ENCODE measurements at places on chromosomes 3 and 15.

DNA sequence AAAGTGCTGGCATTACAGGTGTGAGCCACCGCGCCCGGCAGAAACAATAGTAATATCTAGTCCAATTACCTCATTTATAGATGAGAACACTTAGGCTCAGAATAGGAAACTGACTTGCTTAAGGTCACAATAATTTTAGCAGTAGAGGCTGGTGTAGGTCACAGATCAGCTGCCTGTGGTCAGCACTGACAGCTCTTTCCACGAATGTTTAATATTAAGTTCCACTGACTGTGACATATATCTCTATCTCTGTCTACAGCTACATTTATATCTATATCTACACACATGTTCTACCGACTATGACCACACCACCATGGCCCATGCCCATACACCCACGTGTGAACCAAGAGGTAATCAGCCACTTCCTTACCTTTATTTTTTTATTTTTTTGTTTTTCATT, 40.2 kb upstream of the DLG1 start:
- DNase-seq = no peak

- DNase-seq = no peak
These were observed 205.6 kb downstream of the TP63 start for GRCh38 chr3:189836795-189837194.

GRCh38 chr15:76190751-76191538, 120.3 kb downstream of the ETFA start:
- peak; percentile 73 for DNase-seq

DNA sequence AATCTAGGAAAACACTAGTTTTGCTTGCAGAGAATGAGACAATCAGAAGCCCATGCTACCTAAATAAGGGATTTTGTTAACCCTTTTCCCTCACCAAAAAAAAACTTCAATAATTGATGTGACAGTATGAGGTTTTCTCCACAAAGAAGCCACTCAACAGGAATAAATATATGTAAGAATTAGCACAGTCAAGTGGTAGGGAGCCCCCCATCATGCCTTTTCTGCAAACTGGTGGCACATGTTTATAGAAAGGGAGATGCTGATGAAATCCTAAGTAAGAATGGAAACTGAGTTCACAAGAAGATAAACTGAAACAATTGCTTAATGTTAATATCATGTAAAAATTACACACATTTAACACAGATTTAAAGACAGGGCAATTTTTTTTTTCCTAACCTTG, 51.0 kb downstream of the PHC3 start:
- no peak for DNase-seq

DNA sequence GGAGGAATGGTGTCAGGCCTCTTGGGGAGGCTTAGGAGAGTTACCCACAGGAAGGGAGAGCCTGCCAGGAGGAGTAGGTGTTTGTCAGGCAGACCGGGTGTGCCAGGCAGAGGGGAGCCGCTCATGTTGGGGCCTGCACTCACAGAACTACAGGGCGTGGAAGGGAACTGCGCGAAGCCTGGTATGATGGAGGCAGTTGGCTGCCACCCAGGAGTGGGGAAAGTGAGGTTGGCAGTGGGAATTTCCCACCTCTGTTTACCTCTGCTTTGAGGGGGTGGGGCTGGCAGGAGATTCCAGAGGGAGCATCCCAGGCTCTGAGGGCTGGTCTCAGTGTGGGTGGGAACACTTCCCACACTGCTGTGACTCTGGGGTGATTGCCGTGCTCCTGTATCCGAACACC, 99.9 kb downstream of the SLCO3A1 start:
- DNase-seq = no peak

- peak; percentile 69 for DNase-seq
These were observed 46.0 kb downstream of the ALDH1L1 start for GRCh38 chr3:126134219-126134975.

DNA sequence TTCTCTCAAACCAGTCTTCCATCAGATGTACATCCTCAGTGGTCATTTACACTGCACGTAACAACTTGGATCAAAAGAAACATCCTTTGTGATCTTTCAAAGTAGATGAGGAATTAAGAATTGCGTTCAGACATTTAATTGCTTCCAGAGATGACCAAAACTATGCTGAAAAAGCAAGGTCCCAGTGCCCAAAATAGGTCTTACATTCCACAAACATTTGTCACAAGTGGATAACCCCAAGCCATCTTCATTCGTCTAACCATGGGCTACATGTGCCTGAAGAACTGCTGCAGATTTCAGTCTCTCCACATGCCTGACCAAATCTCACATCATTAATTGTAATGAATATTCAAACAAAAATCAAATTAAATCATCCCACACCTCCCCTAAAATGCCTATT, 273.6 kb downstream of the SHOX2 start:
- no peak for DNase-seq

DNA sequence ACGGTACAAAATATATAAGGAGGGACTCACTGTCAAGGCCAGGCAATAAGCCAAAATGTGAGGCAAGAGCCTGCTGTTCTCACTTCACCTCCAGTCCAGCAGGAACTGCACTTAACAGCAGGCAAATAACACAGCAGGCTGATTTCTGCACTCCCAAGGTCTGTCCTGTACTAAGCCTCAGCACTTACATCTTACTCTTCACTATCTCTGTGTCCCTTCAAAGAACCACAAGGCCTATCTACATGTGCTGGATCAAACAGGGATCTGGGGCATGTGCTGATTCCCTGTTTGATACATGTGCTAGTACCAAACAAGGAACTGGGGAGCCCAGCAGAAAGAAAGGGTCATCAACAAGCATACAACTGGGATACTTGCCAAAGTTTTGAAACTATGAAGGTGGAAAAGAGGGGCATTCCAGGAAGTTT, 22.2 kb downstream of the UACA start:
- peak; percentile 26 for DNase-seq

GRCh38 chr3:161818106-161818505, 321.5 kb downstream of the OTOL1 start:
- no peak for DNase-seq

DNA sequence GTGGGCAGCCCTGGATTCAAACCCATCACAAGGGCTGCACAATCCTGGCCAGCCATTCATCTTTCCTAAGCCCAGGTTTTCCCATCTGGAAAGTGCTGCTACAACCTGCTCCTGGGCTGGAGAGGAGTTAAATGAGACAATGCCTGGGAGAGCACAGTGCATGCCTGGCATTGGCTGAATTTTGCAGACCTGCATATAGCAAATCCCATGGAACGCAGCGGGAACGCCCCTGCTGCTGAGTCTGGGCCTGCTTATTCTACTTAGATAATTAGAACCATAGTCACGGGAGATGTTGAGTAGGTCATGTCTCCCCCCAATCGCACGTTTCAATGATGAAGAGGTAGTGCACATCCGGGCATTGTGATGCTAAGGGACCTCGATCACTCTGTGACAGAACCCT, 46.6 kb downstream of the ABTB1 start:
- DNase-seq = no peak

DNA sequence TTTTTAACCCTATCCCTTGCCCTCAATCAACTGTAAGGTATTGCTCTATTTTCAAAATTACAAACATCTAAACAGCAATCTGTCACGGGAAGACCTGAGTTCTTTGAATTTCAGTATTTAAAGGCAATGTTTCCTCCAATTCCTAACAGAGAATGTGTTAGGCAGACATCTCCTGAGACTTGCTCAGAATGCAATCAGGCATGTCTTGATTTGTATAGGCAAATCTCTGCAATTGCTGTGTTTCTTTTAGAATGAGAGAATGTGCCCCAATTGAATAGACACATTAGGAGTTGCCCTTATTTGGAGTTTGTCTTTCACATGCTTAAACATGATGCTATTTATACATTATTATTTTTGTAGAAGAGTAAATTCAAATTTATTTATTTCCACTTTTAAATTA, 205.6 kb downstream of the CADM2 start:
- DNase-seq = no peak

- no peak for DNase-seq
These were observed 36.6 kb downstream of the AMOTL2 start for GRCh38 chr3:134337511-134338200.

DNA sequence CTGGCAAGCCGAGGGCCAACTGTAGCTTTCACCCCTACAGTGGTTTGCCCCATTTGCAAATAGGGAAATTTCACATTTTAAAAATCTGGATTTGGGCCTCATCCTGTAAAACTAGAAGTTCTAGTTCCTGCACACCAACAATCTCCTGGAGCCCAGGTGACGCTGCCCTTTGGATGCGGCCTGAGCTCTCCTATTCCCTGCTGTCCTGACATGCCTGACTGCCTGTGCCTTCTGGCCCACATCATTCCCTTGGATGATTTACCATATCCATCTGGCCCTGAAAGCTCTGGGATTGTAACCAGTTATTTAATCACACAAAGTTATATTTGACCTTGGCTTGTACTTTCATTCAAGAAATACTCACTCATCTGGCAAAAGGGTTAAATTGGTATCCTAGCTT, 272.3 kb downstream of the ARRDC4 start:
- DNase-seq = no peak

GRCh38 chr3:31546725-31547124, 14.0 kb downstream of the STT3B start:
- DNase-seq = no peak

GRCh38 chr3:73739791-73740453, 115.2 kb upstream of the PDZRN3 start:
- DNase-seq = no peak

GRCh38 chr3:71478568-71478967, 105.0 kb downstream of the FOXP1 start:
- no peak for DNase-seq

- no peak for DNase-seq
These were observed 111.9 kb downstream of the ETFA start for GRCh38 chr15:76199106-76200082.

DNA sequence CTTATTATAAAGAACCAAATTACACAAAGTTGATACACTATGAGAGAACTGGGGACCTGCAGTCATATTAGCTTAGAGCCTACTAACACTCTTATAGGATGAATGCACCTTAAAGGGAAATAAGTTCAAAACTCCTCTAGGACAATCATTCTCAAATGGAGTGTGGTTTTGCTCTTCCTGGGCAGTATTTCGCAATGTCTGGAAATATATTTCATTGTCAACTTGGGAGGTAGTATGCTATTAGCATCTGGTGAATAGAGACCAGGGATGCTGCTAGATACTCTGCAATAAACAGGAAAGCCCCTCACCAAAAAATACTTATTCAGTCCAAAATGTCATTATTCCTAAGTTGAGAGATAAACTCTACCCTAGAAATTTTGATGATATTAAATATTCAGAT, 451.4 kb upstream of the ARPP21 start:
- DNase-seq = no peak

DNA sequence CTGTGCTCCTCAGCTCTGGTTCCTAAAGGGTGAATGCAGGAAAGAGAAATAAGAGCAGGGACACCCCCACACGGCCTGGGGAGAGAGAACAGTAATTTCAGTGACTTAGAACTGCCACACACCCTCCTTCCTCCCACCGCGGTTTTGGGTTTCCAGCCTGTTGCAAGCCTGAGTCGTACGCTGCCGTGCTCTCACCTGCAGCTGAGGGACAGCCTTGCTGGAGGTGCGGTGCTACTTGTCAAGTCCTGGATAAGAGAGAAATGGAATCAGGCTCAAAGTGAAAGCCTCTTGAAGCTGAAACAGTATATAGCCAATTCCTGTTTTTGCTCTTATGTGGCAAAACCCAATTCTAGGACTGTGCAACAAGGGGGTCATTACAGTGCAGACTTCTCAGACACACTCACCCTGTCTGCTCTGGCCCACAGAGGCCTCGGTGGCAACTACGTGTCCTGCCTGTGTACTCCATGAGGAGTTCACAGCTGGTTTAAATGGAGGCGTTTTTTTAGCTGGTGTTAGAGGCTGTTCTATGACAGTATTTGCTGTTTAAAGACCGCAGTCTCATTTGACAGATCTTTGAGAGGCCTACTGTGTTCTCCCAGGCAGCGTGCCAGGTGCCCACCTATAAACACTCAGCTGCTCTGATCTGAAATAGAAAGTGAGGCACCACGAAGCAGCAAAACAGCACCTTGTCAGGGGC, 42.9 kb downstream of the TBC1D2B start:
- no peak for DNase-seq

GRCh38 chr3:101862416-101863165, 13.3 kb downstream of the NFKBIZ start:
- DNase-seq = peak; percentile 50

DNA sequence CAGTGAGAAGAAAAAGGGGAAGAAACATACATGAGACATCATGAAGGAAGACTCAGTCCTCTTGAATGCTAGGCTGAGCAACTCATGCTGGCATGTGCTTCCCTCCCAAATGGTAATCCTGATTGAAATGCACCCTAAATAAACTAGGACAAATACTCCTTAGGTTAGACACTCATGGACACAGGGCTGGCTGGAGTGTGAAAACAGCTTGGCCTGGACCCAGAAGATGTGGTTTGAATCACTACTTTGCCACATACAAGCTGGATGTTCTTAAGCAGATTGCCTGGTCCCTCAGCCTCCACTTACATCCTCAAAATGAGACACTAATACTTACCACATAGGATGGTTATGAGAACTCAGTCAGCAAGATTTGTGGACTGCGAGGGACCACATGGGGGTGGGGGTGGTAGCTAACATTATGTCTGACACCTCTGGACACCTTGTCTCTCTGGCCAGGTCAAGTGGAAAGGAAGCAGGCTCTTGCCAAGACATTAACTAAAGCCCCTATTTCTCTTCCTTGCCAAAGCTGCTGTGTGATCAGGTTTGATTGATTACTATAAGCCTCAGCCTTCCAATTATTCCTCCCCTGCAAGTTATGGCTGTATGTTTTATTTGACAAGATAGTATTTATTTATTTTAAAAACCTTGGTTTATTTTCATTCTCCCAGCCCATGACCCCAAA, 138.9 kb upstream of the SLC7A14 start:
- no peak for DNase-seq

DNA sequence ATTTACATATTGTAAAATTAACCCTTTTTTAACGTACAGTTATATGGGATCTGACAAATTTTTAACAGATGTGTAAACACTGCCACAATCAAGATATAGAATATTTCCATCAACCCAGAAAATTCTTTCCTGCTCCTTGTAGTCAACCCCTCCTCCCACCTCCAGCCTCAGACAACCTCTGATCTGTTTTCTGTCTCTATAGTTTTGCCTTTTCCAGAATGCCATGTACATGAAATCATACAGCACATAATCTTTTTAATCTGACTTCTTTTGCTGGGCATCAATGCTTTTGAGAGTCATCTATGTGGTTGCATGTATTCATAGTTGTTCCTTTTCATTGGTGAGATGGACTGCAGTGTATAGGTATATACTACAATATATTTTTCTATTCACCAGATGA, 153.0 kb downstream of the SMAD6 start:
- no peak for DNase-seq

GRCh38 chr15:39474657-39475056, 106.2 kb upstream of the THBS1 start:
- no peak for DNase-seq

- DNase-seq = peak; percentile 23
These were observed 2.5 kb upstream of the FBN1 start for GRCh38 chr15:48647962-48648361.

- DNase-seq = no peak
These were observed 22.2 kb downstream of the SEMA3G start for GRCh38 chr3:52422669-52423068.
